ENCODE measurements at places on chromosomes 7 and 10.

DNA sequence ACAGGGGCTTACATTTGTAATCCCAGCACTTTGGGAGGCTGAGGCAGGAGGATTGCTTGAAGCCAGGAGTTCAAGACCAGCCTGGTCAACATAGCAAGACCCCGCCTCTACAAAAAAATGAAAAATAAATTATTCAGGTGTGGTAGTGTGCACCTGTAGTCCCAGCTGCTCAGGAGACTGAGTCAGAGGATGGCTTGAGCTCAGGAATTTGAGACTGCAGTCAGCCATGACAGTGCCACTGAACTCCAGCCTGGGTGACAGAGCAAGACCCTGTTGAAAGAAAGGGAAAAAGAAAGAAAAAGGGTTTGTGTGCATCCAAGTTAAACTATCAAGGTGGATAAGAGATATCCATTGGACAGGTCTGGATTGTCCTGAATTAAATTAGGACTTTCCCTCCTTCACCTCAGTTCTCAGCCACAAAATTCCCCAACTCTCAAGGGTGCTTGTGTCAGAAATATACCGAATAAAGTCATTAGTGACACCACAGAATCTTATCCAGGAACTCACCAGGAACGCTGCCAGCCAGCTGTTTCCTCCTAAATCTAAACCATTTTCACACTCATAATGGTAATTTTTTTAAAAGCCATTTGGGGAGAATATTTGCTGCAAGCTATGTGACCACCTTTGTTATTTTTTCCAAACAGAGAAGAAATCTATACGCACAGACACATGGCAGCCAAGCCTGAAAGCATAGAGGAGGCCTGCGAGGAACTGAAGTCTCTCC is 12.0 kb downstream of the AFAP1L2 start:
- DNase-seq: no peak

GRCh38 chr7:109259151-109259550 is 689.5 kb downstream of the DNAJB9 start:
- no peak for DNase-seq

DNA sequence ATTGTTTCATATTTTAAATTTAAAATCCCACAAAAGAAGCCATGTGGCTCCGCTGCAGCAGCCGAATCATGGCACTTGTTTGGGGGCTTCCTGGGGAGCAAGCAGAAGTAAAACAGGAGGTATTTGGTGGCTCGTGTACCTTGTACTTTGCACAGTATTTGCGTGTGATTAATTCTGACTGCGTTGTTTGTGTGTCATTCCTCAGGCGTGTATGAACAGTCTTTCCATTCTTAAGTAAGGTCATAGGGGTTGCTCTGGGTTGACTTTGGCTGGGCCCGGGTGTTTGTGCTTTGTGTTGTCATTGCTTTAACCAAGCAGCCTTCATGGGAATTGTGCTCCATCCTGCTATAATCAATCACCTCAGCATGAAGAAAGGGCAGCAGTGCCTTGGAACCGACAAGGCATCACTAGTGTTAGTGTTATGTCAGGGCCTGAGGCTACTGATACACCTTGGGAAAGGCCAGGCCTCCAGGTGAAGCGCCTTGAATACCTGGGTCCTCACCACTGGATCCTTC is 182.4 kb downstream of the ARHGAP21 start:
- DNase-seq: no peak

- no peak for DNase-seq
Observed at GRCh38 chr7:90688810-90689209, 92.7 kb downstream of the CDK14 start.

GRCh38 chr7:157265051-157265450 is 71.8 kb upstream of the DNAJB6 start:
- no peak for DNase-seq

- no peak for DNase-seq
Observed at GRCh38 chr10:17779784-17780183, 27.8 kb downstream of the TMEM236 start.

DNA sequence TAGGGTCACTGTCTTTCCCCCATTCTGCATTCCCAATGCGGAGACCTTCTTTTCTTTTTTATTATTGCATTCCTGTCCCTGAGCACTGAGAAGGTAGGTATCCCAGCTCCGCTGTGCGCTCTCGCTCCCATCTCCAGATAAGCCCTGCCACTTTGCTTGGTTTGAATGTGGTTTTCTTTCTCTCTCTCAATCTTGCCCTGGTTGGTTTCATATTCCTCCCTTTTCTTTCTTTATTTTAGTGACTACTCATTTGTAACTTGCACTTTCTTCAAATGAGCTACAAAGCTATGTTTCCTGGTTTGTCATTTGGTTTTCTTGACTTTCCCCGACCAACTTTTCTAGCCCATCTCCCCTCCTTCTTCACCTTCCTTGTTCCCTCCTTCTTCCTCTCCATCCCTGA is 29.0 kb upstream of the HSPB1 start:
- no peak for DNase-seq

DNA sequence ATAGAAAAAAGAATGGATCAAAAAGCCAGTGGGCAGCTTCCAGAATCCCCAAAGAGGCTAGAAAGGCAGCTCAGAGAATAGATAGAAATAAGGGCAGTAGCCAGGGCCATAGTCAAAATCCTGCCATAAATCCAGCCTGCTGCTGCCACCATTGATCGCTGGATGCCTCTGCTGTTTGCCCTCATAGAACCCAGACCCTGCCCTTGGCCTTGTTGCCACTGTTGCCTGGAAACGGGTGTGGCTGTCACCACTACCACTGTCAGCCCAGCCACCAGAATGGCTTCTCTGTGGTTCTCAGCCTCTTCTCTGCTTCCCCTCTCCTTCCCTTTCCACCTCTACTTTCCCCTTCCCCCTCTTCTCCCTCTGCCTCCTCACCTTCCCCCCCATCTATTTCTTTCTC is 57.8 kb downstream of the HHEX start:
- DNase-seq: no peak

GRCh38 chr10:113168584-113168983 is 218.5 kb downstream of the TCF7L2 start:
- no peak for DNase-seq

- no peak for DNase-seq
Observed at GRCh38 chr10:27643301-27643700, 102.3 kb downstream of the MKX start.

- DNase-seq: no peak
Observed at GRCh38 chr10:86027346-86027745, 339.2 kb downstream of the GRID1 start.

- DNase-seq: no peak
Observed at GRCh38 chr10:60384011-60384410, 5.7 kb downstream of the ANK3 start.

- DNase-seq: no peak
Observed at GRCh38 chr7:15845868-15846267, 159.4 kb upstream of the MEOX2 start.

- DNase-seq: no peak
Observed at GRCh38 chr10:119301397-119301796, 94.0 kb downstream of the GRK5 start.

DNA sequence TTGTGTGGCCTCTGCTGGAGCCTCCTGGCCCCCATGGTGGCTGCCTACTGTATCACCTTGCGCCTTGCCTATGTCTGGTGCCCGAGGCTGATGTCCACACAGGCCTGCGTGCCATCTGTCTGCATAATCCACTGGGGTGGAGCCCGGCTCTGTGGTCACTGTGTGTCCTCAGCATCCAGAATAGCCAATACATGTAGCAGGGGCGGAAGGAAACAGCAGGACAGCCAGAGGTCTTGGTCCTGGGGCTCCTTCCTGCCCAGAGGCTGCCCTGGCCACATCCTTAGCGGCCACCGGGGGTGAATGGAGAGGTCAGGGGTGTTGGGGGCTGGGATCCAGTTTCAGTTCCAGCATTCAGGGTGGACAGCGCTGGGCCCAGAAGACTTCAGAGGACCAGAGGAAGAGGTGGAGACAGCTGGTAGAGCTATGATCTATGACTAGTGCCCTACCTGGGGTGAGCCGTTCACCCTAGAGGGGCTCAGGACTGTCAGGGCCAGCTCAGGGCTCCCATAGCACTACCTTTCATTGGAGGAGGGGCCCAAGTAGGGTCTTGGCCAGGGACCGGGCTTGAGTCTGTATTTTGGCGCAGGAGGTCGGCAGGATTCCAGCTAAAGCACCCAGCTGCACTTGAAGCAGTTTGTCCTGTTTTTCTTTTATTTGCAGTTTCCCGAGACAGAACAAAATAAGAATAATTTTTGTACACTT is 15.9 kb downstream of the YKT6 start:
- no peak for DNase-seq

DNA sequence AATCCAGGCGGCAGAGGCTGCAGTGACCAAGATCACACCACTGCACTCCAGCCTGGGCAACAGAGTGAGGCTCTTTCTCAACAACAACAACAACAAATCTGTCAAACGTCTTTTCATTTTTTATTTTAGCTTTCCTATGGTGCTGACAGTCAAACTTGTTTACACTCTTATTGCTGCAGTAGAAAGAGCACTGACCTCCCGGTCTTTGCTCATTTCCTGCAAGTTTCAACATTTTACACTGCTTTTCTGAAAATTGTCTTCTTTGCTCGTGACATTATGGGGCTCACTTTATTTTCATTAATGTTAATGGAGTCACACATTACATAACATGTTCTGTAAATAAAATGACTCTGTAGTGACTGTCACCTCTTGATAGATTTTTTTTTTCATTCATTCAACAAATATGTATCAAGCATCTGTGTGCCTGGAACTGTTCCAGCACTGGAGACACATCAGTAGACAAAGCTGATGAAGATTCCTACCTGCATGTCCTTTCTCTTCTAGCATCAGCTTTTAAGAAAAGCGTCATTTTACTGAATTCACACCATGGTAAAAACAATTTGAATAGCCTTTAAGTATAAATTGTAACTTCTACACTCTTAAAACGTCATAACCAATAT is 277.3 kb downstream of the CELF2 start:
- DNase-seq: no peak

DNA sequence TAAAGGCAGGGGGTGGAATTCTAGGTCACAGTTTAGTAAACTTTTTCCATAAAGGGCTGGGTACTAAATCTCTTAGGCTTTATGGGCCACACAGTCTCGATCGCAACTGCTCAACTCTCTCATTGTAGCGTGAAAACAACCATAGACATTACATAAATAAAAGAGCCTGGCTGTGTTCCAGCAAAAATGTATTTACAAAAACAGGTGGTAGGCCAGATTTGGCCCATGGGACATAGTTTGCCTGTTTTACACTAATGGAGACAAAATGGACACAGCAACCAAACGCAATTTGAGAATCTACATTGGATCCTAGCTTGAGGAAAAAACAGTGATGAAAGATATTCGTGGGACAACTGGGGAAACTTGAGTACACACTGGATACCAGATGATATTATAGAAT is 23.2 kb upstream of the MALSU1 start:
- DNase-seq: no peak

DNA sequence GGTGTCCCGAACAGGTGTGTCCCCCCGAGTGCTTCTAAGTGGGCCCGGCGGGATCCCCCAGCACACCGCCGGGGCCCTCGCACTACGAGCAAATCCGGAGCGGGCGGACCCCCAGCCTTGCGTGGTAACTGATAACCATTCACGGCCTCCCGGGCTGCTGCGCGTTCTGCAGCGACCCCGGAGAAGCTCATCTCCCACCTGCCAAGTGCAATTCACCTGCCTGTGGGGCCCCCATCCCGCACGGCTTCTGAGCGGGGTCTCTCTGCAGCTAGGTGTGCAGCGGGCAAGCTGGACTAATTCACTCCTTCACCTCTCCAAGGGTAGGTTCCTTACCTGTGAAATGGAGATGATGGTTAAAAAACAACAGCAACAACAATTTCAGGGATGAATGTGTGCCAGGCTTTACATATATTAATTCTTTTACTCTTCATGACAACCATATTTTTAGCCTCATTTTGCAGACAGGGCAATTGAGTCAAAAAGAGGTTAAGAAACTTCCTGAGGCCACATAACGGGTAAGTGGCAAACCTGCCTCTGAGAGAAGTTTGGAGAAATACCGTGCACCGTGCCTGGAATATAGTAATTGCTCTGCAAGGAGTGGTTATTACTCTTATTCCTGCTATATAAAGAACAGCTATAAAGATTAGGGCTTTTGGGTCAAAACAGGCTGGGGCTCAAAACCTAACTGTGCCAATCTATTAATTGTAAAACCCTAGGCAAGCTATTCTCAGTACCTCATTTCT is 652 bp upstream of the PODXL start:
- no peak for DNase-seq

- DNase-seq: no peak
Observed at GRCh38 chr10:89648074-89648473, 3.0 kb upstream of the PANK1 start.
